Gastrocnemius medialis (tissue), 4 donors: ENCODE measurements at places on chromosomes 11 and 22. TPM values are rescaled to one million over a fixed set of nuclear protein-coding genes. Genes with fewer than 3 reads are reported as not detected.

DNA sequence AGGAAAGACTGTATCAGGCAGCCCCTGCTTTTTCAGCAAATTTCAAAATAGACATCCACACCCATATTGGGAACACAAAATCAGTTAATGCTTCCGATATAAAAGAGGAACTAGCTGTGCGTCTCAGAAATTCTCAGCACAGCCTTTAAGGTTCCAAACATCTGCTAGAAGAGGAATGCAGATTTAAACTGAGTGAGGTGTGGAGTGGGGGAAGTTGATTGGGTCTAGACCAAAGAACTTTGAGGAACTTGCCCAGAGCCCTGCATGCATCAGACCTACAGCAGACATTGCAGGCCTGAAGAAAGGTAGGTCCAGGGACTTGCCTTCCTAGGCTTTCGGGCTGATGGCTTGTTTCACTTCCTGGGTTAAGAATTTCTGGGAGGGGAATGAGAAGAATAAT, at the start of gene MS4A4A:
TSS of gene MS4A4A (plus strand) at position 255 of the 400 bp plus-strand sequence. CDS start at position 265, 10 bp downstream.
- H3K36me3 ChIP-seq = no peaks in the 10 kb centered on the region
- peak; percentile 6 for DNase-seq
- H3K4me3 ChIP-seq = no peak within 1 kb of the TSS
- H3K4me1 ChIP-seq = no peaks in the 10 kb centered on the region

IL17REL gene
- total RNA-seq = not detected

GRCh38 chr22:45478108-45478771, 24.4 kb upstream of the FBLN1 start:
- no peaks in the 10 kb centered on the region for H3K4me1 ChIP-seq
- no peaks in the 10 kb centered on the region for H3K36me3 ChIP-seq
- H3K27me3 ChIP-seq = no peaks in the 10 kb centered on the region
- no peak overlapping the region for H3K4me3 ChIP-seq

GRCh38 chr11:86228269-86229038, 16.1 kb upstream of the EED start:
- H3K27ac ChIP-seq = no peak overlapping the region
- H3K4me3 ChIP-seq = no peak overlapping the region
- no peaks in the 10 kb centered on the region for H3K36me3 ChIP-seq
- H3K4me1 ChIP-seq = no peaks in the 10 kb centered on the region
- H3K27me3 ChIP-seq = no peaks in the 10 kb centered on the region
- no peak for DNase-seq

DNA sequence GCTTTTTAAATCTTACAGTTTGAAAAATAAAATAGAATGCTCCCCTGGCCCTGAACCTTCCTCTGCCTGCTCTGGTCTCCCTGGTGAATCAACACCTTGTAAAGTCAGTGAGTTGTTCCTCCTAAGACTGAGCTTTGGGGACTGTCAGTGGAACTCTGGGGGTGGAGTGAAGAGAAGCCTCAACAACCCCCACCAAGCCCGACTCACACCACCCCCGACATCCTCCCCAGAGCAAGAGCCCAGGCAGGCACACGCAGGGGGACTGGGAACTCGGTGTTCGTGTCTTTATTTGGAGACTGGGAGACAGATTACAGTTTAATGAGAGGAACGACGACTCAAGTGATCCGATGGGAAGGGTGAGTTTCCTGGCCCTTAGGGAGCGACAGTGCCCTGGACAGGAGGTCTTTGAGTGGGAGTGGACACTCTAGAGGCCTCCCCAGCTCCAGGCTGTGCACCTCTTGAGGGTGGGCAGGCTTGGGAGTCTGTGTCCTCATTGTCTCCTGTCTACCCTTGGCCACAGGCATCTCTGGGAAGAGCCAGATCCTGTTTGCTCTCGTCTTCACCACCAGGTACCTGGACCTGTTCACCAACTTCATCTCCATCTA, 6.2 kb downstream of the KDELR3 start:
- H3K36me3 ChIP-seq = no peaks in the 10 kb centered on the region
- no peak overlapping the region for H3K27ac ChIP-seq
- DNase-seq = no peak
- H3K4me1 ChIP-seq = no peaks in the 10 kb centered on the region
- H3K27me3 ChIP-seq = no peaks in the 10 kb centered on the region

- no peak for DNase-seq
- no peaks in the 10 kb centered on the region for H3K36me3 ChIP-seq
- H3K27me3 ChIP-seq = no peaks in the 10 kb centered on the region
- peaks cover 22% of the 10 kb centered on the region for H3K4me1 ChIP-seq
These were observed 17.1 kb downstream of the ASCC2 start for GRCh38 chr22:29820961-29821290.

DNA sequence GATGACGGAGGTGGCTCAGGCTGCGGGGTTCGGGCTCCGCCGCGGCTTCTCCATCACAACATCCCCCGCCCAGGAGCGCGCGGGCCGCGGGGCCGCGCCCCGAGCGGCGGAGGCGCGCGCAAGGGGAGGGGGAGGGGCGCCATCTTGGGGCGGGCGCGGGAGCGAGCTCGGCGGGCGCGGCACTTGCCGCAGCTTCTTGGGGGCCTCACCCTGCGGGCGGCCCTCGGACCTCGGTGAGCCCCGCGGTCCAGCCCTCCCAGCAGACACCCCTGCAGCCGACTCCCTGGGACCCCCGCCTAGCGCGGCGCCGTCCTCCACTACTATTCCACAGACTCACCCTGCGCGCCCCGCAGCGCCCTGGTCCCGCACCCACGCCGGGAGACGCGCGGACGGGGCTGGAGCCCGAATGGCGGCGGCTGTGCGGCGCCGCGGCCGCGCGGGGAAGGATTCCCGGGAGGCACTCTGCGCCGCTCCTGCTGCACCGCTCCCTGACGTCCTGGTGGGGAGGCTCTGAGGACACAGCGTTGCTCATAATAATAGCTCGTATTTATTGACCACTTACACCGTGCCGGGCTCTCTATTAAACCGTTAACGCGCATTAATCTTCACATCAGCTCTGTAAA, at the start of gene APBB1:
TSS of gene APBB1 (minus strand) at position 86 of the 623 bp plus-strand sequence. CDS start 7,747 bp downstream, outside the sequence.
- H3K4me3 ChIP-seq = peak within 1 kb of the TSS; percentile 88
- H3K27me3 ChIP-seq = no peaks in the 10 kb centered on the region
- H3K4me1 ChIP-seq = peaks cover 15% of the 10 kb centered on the region
- no peaks in the 10 kb centered on the region for H3K36me3 ChIP-seq
- peak; percentile 44 for DNase-seq

CD82 gene
- 13.4 TPM for total RNA-seq

GGT1 gene
- 0.29 TPM for total RNA-seq

- no peaks in the 10 kb centered on the region for H3K36me3 ChIP-seq
- no peaks in the 10 kb centered on the region for H3K27me3 ChIP-seq
- no peak for DNase-seq
These were observed 117.8 kb downstream of the C11orf91 start for GRCh38 chr11:33582636-33583325.

FBLN1 gene
- 19.3 TPM for total RNA-seq

DLG2 gene
- total RNA-seq = 3.5 TPM

- no peaks in the 10 kb centered on the region for H3K36me3 ChIP-seq
- no peak overlapping the region for H3K4me3 ChIP-seq
- no peak overlapping the region for H3K27ac ChIP-seq
- no peak for DNase-seq
These were observed 30.8 kb upstream of the WNT11 start for GRCh38 chr11:76237000-76237649.

- H3K4me1 ChIP-seq = no peaks in the 10 kb centered on the region
- no peak overlapping the region for H3K27ac ChIP-seq
- no peak overlapping the region for H3K4me3 ChIP-seq
- DNase-seq = no peak
- no peaks in the 10 kb centered on the region for H3K27me3 ChIP-seq
These were observed 12.3 kb upstream of the NXPE4 start for GRCh38 chr11:114607753-114608459.

DNA sequence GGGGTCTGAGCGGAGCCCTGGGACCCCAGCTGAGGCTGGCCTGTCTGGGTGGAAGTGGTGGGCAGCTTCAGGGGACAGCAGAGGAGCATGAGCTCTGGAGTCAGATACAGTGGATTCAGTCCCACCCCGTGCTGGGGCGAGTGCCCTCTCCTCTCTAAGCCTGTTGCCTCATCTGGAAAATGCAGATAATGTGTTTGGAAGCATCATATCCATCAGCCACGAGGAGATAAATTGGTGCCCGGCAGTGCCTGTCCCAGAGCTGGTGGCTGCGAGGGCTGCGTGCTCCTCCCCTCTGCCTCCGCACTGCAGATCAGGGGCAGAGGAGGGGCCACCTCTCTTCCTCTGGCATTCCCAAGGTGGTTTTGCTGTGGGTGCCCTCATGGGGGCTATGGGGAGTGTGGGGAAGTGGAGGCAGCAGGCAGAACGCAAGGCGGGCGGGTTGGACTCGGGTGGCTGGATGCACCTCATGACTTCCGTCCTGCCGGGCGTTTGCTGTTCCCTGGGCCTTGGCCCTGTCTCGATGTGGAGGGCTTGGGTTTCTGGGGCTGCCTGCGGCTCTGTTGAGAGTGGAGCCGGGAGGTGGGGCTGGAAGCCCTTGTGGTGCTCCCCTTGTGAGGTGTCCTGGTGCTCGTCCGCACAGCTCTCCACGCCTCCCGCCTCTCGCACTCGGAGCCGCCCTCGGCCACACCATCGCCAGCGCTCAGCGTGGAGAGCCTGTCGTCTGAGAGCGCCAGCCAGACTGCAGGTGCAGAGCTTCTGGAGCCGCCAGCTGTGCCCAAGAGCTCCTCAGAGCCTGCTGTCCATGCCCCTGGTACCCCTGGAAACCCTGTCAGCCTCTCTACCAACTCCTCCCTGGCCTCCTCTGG, 20.9 kb downstream of the MICALL1 start:
- no peak overlapping the region for H3K27ac ChIP-seq
- no peaks in the 10 kb centered on the region for H3K27me3 ChIP-seq
- DNase-seq = no peak
- H3K4me1 ChIP-seq = no peaks in the 10 kb centered on the region
- H3K36me3 ChIP-seq = no peaks in the 10 kb centered on the region
- H3K4me3 ChIP-seq = no peak overlapping the region

KRTAP5-10 gene
- not detected for total RNA-seq

- H3K4me3 ChIP-seq = no peak overlapping the region
These were observed 896.9 kb downstream of the KCNA4 start for GRCh38 chr11:29119707-29120618.

- DNase-seq = no peak
- H3K4me1 ChIP-seq = no peaks in the 10 kb centered on the region
- H3K4me3 ChIP-seq = no peak overlapping the region
- no peaks in the 10 kb centered on the region for H3K27me3 ChIP-seq
- H3K27ac ChIP-seq = no peak overlapping the region
These were observed 532.8 kb downstream of the BRD1 start for GRCh38 chr22:49294656-49295464.

DNA sequence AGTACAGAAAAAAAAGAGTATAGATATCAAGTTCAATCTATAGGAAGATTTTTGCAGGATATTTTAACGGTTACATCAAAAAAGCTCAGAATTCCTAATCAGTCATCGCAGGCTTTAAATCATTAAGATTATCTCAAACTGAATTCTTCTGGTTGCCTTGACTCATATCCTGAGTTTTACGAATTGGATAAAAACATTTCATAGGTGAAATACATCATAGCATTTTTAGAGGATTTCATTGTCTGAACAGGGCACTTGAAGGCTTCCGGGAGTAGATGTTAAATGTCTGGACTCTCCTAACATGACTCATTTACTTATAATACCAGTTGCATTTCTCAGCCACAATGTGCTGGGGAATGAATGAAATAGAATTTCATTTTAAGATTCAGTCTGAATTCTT, 2216.6 kb upstream of the RAG2 start:
- no peak for DNase-seq
- no peak overlapping the region for H3K4me3 ChIP-seq
- H3K27ac ChIP-seq = no peak overlapping the region
- no peaks in the 10 kb centered on the region for H3K27me3 ChIP-seq

DNA sequence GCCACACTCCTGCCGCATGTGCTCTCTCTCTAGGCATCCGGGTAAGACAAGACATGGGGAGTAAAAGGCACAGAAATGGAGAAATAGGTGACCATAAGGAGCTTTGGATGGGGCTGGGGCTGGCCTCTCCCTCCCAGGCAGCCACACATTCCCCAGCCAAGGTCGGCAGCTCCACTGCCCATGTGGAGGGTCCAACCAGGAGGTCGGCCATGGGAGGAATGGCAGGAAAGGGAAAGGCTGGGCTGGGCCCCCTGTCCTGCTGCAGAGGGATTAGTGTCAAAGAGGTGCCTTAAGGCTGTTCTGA, 460 bp upstream of the MUC5AC start:
- H3K36me3 ChIP-seq = no peaks in the 10 kb centered on the region
- peaks cover 9% of the 10 kb centered on the region for H3K27me3 ChIP-seq
- DNase-seq = no peak
- no peaks in the 10 kb centered on the region for H3K4me1 ChIP-seq

MTA2 gene
- 47.1 TPM for total RNA-seq

OR51B2 gene
- not detected for total RNA-seq

- peaks cover 3% of the 10 kb centered on the region for H3K4me1 ChIP-seq
- DNase-seq = no peak
These were observed 54.4 kb downstream of the DGCR2 start for GRCh38 chr22:19067696-19068348.

- H3K4me1 ChIP-seq = peaks cover 11% of the 10 kb centered on the region
- H3K4me3 ChIP-seq = no peak overlapping the region
- no peaks in the 10 kb centered on the region for H3K36me3 ChIP-seq
- no peaks in the 10 kb centered on the region for H3K27me3 ChIP-seq
- H3K27ac ChIP-seq = no peak overlapping the region
These were observed 14.1 kb downstream of the PTPRJ start for GRCh38 chr11:47994417-47994816.

ADM2 gene
- total RNA-seq = not detected

PNPLA3 gene
- total RNA-seq = 2.3 TPM

- no peak for DNase-seq
- no peaks in the 10 kb centered on the region for H3K4me1 ChIP-seq
- no peaks in the 10 kb centered on the region for H3K36me3 ChIP-seq
- no peak overlapping the region for H3K27ac ChIP-seq
- peaks cover 3% of the 10 kb centered on the region for H3K27me3 ChIP-seq
These were observed 60.2 kb upstream of the CRTAM start for GRCh38 chr11:122778148-122778547.

GRCh38 chr22:50531962-50532674, 2.3 kb upstream of the TYMP start:
- no peak for DNase-seq
- H3K27ac ChIP-seq = peak overlapping the region; percentile 81
- H3K4me3 ChIP-seq = peak overlapping the region; percentile 58
- peaks cover 12% of the 10 kb centered on the region for H3K4me1 ChIP-seq

DNA sequence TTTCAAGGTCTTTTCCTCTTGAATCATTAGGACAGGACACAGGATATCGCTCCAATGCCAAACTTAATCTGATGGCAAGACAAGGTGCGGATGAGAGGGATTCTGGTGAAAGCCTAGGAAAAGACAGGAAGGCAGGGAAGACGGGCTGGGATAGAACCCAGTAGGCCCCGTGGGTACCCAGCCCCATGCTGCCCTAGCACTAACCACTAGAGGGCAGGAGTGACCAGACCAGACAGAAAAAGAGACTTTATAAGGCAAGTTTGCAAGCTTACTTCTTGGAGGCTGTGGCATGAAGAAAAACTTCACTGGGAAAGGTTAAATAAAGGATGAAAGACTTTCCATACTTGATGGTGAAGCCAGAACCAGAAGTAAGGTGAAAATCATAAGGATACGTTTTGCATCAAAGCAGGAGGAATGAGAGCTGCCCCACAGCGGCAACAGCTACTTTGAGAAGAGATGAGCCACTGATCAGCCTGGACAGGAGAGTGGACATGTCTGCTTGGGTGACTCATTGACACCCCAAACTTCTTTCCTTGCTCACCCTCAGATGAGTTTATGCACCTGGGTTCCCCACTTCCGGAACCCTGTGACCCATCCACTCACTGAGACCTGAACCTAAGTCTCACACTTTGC, 39.8 kb downstream of the SYN3 start:
- no peak overlapping the region for H3K4me3 ChIP-seq
- no peak for DNase-seq
- no peaks in the 10 kb centered on the region for H3K36me3 ChIP-seq
- no peaks in the 10 kb centered on the region for H3K27me3 ChIP-seq
- H3K27ac ChIP-seq = no peak overlapping the region
